ENCODE measurements at places on chromosomes 12 and 14.

GRCh38 chr12:11807458-11807857, 158.0 kb downstream of the ETV6 start:
- no peak for DNase-seq

GRCh38 chr12:30845676-30846075, 80.9 kb upstream of the TSPAN11 start:
- DNase-seq, result no peak

DNA sequence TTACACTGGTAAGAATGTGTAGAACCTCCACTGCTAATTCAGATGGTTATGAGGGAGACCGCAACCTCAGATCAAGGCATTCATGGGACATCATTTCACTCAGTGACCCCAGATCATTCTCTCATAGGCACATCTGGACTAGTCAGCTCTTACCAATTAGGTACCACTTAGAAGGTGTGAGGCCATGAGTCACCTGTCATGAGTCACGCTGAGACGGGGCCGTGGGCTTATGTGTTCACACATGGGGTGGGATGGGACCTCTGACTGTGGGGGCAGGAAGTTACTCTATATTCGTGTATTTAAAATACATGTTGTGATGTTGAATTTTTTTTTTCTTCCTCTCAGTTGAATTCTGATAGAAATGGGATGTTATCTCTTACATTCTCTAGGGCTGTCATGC, 55.9 kb downstream of the CCDC92 start:
- DNase-seq, result no peak

- no peak for DNase-seq
These were observed 158.6 kb downstream of the ZNF664 start for GRCh38 chr12:124131659-124132058.

DNA sequence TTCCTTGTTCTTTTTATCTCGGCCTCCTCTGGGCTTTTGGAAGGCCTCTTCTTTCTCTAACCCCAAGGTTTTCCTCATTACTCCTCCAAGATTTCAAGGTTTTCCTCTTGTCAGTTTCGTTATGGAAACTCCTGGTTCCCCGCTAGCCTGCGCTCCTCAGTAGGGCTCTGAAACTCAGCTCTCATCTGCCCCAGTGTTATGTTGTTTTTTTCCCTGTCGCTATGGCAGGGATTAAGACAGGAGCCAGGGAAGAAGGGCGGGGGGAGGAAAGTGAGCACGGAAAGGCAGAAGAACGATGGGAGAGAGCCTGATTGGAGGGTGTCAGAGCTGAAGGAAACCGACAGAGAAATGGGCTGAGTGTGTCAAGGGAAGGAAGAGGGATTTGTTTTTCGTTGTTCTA, 26.5 kb upstream of the JDP2 start:
- DNase-seq, result no peak

GRCh38 chr14:77872152-77872551, 72.2 kb downstream of the ADCK1 start:
- DNase-seq, result no peak
